Hematopoietic multipotent progenitor cell treated with erythropoietin and hydrocortisone succinate and interleukin-3 and kit ligand, for 8 days (in vitro differentiated cells): ENCODE measurements at places on chromosomes 2 and 18.

DNA sequence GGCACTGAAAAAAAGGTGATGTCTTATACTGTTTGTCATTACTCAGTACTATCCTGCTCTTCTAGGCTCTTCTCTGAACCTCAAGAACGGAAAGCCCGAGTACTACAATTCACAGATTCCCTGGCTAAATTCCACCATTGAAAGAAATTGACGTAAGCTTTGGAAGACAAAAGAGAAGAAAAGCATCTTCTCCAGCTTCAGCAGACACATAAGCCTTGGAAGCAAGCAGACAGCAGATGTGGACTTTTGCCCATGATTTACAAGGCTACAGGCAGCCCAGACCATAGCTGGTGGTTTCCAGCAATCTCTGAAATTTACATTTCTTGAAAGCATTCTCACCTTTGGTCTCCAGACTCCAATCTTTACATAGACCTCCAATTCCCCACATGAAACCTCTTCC is 289.0 kb downstream of the C1D start:
- no peak for DNase-seq

GRCh38 chr2:191202209-191202721 is 42.9 kb upstream of the MYO1B start:
- DNase-seq: no peak

DNA sequence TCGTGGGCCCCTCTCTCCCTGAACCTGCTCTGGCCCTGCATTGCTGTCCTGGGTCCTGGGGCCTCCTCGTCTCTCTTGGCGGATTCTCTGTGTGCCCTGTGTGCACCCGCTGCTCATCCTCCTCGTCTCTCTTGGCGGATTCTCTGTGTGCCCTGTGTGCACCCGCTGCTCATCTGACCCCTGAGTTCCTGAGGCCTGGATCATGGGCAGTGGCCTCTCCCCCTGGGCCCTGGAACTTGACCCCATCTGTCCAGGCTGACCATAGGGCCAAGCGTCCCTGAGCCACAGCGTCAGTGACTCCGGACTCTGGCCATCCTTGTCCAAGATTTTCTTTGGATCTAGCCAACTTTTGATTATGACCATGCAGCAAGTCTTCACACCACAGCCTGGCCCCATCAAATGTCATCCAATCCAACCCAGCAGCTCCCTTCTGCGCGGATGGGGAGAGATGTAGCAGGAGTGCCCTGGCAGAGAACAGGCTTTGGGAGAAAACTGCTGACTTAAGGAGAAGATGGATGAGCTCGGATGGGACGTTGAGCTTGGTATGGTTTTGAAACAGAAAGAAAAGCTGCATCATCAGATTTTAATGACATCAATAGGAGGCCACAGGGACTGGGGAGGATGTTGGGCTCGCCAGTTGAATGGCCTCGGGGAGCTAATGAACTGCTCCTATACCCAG is 455.1 kb upstream of the HS6ST1 start:
- no peak for DNase-seq

DNA sequence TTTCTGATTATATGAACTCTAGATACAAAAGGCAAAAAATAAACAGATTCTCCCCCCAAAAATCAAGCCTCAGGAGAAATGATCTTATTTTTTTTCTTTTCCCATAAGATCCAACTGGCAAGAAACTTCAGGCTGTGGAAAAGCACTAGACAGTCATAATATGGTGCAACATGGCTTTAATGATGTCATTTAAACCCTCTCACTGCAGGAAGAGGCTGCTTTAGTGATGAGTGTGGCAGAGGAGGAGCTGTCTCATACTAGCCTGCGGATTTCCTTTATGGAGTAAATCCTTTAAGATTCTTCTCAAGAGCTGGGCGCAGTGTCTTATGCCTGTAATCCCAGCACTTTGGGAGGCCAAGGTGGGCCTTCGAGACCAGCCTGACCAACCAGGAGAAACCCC is 83.3 kb upstream of the CD28 start:
- DNase-seq: no peak

DNA sequence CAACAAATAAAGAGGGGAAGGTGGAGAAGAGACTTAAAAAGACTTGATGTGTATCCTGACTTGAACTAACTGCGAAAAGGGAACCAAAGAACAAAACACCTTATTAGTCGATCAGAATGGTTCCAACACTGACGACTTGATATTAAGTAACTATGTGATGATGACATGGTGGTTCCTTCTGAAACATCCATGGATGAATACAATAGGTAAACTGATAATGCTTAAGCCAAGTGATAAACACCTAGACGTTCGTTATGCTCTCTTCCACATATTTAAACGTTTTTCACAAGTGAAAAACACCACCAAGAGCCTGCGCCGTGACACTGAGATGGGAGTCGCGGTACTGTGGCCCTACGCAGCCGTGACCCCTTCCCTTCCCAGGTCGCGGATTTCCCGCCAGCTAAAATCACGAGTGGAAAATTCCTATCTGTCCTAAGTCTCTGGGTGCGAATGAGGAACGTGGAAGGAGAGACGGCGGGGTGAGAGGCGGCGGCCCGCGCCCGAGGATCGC is 797 bp downstream of the TTC32 start:
- peak; percentile 53 for DNase-seq

DNA sequence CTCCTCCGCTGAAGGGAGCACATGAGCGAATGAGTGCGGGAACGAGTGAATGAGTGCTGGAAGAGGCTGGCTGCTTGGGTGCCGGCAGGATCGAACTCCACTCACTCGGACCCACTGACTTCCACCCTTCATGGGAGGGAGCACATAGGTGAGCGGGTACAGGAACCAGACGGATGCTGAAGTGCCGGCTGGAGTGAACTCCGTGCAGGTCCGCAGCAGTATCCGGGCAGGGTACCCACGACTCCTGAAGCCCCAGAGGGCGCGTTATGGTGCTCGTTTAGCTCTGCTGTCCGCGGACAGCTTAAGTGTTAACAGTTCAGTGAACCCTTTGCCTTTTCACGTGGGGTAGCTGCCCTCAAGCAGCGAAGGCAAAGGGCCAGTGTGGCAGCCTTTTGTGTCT is 23.2 kb downstream of the RPRM start:
- DNase-seq: no peak

DNA sequence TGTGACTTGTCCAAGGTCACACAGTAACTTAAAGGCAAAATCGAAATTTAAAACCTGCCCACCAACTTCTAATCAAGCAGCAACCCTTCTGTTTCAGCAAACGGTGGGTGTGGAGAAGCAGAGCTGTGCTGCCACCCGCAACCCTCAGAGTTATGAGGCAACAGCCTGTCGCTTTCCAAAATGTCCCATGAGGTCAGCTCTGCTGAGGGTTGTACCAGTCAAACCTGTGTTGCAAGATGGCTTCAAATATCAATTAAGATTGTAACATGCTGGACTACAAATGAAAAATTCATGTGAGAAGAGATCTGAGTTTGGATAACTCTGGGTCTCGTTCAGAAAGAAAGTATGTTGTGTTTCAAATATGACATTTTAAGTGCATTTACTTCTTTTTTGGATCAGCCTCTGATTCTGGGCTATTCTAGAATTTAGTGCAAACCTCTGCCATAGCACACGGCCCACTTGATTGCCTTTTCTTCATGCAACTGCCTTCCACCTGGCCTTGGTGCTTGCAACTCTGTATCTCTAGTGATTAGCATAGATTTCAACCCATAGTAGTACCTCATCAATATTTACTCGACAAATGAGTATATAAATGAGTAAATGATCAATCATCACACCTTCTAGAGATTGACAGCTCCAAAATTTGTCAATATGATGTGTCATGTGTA is 69.3 kb downstream of the TIMM21 start:
- DNase-seq: no peak

- no peak for DNase-seq
Observed at GRCh38 chr18:62999392-62999791, 284.1 kb downstream of the PHLPP1 start.

GRCh38 chr2:161344692-161345091 is 36.5 kb downstream of the PSMD14 start:
- peak; percentile 47 for DNase-seq

GRCh38 chr2:186256540-186256939 is 229.5 kb upstream of the ZC3H15 start:
- DNase-seq: peak; percentile 50

DNA sequence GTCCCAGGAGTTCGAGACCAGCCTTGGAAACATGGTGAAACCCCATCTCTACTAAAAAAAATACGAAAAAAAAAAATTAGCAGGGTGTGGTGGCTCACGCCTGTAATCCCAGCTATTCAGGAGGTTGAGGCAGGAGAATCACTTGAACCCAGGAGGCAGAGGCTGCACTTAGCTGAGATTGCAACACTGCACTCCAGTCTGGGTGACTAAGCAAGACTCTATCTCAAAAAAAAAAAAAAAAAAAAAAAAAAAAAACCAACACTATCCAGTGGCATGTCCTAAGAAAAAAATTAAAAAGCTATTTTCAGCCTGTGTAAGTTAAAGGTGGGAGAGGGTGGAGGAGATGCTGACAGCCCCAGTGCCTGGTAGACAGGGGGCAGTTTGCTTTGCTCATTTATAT is 32.2 kb upstream of the REL start:
- DNase-seq: no peak

DNA sequence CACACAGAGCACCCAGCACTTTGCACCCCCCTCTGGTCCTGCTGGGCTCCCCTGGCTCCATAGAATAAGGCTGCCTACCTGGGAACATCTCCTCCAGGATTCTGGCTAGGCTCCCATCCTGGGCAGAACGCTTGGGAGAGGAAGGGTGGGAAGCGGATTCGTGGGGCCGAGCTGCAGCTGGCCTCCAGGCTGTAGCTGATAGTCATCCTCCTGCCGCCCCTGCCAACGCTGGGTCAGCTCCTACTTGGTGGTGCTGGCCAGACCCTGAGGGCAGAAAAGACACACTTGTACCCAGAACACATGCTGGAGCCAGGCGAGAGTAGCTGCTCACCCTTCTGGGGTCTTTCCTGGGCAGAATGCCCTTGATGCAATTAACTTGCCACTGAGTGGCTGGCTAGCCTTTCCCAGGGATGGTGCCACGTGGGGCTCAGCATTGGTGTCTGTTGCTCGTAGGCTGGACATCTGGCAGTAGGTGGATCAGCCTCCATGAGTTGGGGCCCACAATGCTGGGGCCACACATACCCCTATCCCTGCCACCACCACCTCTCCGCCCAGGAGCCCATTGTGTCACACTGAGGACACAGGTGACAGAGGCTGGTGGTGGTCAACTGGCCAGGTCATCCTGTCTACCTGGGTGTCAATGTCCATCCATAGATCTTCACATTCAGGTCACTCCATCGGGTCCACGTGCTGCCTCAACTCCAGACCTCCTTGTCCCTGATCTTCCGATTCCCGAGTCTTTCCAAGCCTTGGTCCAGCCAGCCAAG is 112.8 kb downstream of the NDUFA10 start:
- DNase-seq: no peak

DNA sequence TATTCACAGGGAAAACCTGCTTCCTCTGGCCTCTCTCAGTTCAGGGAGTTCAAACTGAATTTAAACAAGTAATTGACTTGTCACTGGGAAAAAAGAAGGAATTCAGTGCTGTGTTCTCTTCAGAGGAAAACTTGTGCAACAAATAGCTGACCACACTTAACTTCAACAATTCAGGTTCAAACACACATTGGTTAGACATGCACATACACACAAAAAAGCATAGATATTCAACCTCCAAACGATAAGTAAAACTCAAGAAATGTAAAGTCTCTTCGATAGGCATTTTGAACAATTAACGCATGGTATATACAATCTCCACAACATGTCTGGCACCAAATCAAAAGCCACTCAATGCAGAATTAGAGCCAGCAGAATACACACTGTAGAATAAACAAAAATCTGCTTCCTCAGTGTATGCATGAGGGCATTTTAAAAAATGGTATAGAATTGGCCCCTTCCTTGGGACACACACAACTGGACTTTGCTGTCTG is 269.0 kb downstream of the TCF4 start:
- no peak for DNase-seq

DNA sequence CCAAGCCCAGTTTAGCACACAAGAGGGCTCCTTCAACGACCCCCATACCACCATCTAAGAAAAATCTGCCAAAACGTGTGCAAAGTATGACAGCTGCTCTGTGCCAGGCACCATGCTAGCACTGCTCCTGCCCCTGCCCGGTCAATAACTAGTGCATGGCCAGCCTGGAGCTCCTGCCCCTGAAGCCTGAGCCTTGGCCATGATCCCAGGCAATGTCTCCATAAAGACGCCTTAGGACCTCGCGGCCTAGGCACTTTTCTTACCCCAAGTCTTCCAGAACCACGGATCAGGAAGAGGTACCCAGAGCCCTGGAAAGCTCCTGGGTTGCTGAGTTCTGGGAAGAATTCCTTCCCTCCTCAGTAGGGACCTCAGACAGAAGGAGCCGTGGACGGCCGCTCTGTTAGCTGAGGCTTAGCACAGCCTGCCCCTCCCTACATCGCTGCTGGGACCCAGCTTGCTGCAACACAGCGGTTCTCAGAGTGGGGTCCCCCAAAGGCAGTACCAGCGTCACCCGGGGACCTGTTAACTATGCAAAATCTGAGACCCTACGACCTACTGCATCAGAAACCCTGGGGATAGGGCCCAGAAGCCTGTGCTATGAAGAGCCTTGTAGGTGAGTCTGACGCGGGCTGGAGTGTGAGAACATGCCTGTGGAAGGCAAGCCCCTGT is 117.8 kb upstream of the TWIST2 start:
- DNase-seq: no peak

- DNase-seq: no peak
Observed at GRCh38 chr2:174888646-174889271, 116.4 kb downstream of the CHN1 start.

DNA sequence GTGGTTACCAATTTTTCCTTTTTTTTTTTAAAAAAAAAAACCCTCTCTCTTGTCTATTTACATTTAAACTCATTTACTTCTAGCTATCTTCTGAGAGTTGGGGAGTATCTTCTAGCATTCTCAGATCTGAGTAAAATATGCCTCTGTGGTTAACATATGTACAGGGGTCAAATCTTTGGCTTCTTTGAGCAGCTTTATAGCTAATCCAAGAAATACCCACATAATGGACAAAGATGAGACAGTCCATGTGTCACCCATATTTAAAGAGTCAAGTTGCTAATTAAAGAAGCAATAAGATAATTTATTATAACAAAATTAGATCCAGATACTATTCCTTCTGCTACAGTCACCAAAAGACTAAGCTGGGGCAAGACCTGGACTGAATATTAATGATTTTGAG is 139.0 kb upstream of the HNRNPA3 start:
- DNase-seq: no peak

DNA sequence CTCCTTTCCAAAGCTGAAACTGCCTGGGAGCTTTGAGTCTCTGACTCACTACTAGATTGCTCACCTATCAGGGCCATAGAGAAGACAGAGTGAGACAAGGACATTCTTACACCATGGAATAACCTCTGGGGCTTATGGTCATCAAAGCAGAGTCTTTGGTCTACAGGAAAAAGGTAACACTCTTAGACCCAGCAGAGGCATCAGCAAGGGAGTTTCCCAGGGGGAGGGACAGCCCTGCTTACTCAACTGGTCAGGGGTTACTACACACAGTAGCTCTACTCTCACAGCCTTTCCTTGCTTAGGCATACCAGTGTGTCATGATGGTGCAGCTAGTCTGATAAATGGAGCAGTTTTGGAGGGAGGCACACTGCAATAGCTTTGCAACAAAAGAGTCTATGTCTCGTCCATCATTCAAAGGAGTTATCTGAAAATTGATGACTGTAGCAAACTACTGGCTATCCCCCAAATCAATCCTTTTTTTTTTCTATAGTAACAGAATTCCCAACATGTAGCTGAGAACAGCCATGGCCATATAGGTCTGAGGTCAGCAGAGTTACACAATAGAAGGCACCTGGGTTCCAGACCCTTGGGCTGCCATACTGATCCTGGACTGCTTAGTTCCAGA is 22.4 kb upstream of the CD28 start:
- DNase-seq: no peak

GRCh38 chr2:43054367-43054766 is 172.0 kb downstream of the ZFP36L2 start:
- DNase-seq: peak; percentile 46

GRCh38 chr2:66523377-66523969 is 88.5 kb downstream of the MEIS1 start:
- no peak for DNase-seq
